Renal pelvis (tissue), 12 donors: ENCODE measurements at places on chromosomes 12 and 14.

DNA sequence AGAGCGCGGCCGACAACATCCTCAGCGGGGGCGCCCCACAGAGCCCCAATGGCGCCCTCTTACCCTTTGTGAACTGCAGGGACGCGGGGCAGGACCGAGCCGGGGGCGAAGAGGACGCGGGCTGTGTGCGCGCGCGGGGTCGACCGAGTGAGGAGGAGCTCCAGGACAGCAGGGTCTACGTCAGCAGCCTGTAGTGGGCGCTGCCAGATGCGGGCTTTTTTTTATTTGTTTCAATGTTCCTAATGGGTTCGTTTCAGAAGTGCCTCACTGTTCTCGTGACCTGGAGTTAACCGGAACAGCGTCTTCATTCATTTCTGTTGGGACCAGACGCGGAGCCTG is 103.8 kb upstream of the FKBP4 start:
- DNase-seq = peak; percentile 57

GRCh38 chr12:3493043-3493858 is 2.2 kb downstream of the PRMT8 start:
- DNase-seq = no peak

- no peak for DNase-seq
Measured at GRCh38 chr12:46460682-46461210, 88.2 kb upstream of the SLC38A2 start.

GRCh38 chr12:93938931-93939330 is 209.4 kb upstream of the PLXNC1 start:
- no peak for DNase-seq

GRCh38 chr14:76430017-76430416 is 54.1 kb downstream of the ESRRB start:
- no peak for DNase-seq

GRCh38 chr12:96099986-96100385 is 64.6 kb upstream of the LTA4H start:
- DNase-seq = no peak

GRCh38 chr12:122850695-122851350 is 15.6 kb downstream of the HIP1R start:
- no peak for DNase-seq

DNA sequence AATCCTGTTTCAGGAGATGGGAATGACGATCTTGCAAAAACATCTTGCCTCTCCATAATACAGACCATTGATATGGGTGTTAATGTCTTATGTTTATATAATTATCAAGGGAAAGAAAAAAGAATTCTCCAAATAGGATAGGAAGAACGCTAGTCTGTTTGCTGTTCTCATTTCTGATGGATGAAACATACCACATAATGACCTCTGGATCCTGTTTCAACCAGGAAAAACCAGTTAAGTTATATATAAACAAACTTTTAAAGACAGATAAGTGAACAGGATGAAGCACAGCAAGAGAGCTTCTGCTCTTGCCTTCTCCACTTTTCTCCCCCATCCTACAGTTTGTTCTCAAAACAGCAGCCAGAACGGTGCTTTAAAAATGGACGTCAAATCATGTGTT is 27.8 kb downstream of the COQ6 start:
- DNase-seq = no peak

GRCh38 chr14:50578433-50578832 is 18.5 kb downstream of the ATL1 start:
- DNase-seq = no peak

DNA sequence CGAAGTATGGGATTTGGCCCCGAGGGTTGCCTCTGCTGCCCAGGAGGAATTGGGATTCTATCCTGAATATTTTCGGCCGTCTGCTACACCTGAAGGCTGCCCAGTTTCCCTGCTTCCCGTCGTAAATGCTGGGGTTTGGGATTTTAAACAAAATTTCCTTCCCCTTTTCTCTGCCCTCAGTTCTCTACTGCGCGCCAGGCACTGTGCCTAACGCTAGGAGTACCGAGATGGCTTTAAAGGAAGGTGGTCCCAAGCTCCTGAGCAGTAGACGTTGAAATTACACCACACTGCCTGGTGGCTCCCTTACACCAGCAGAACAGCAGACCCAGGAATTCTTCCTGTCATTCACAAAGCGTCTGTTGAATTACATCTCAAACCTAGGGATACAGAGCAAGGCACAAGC is 566 bp upstream of the PRDM4 start:
- DNase-seq = no peak

DNA sequence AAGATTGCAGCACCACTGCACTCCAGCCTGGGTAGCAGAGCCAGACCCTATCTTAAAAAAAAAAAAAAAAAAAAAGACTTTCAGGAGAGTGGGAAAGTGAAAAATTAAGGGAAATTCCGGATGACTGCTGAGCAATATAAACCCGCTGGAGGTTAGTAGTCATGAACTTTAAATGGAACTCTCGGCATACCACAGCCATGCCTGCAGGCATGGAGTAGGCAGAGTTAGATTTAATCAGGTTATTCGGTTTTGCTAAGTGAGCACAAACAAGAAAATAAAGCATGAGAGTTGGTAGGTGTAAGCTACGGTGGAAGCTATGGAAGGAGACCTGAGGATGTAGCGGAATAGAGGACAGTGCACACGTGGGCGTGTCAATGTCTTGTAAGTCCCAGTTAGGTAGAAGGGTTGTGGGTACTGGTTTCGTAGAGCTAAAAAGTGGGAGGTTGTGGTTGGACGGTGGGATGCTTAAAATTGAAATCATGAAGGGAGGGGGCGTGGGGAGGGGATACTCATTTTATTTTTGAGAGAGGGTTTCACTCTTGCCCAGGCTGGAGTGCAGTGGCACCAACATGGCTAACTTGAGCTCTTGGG is 11.8 kb upstream of the TUBA1C start:
- peak; percentile 44 for DNase-seq

- no peak for DNase-seq
Measured at GRCh38 chr14:76136476-76137110, 15.1 kb upstream of the GPATCH2L start.

DNA sequence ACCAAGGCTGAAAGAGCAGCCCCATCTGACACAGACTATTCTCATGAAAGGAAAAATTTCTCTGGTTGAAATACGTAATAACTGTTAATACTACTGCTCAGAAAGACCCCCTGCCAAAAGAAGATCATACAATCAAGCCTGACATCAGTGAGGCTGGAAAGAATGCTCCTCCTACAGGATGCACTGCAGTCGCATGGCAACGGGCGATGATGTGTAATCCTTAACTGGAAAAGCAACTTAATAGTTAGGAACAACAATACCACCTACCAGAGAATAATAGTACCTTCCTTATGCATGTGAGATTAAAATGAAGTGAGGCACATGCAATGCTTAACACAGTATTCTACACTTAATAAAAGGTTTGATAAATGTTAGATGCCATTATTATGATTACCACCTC is 1.2 kb upstream of the GOLGA5 start:
- no peak for DNase-seq

GRCh38 chr14:92848887-92849286 is 54.8 kb downstream of the GOLGA5 start:
- DNase-seq = peak; percentile 22

DNA sequence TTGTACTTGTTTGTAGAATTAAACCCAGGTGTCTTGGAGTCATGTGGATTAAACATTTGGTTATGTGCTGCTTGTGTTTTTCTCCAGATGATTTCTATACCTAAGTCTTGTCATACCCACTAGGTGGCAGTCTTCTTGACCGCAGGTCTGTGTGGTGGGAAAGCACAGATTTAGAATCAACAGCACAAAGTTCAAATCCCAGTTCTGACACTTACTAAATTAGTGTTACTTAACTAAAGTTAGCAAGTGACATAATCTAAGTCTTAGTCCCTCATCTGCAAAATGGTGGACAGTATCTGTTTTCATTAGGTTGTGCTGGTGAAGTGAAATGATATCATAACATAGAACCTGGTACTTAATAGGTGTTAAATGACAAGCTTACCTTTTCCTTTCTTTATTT is 151.0 kb upstream of the ARHGAP5 start:
- DNase-seq = no peak

- no peak for DNase-seq
Measured at GRCh38 chr12:93183940-93184671, 193.6 kb upstream of the NUDT4 start.

DNA sequence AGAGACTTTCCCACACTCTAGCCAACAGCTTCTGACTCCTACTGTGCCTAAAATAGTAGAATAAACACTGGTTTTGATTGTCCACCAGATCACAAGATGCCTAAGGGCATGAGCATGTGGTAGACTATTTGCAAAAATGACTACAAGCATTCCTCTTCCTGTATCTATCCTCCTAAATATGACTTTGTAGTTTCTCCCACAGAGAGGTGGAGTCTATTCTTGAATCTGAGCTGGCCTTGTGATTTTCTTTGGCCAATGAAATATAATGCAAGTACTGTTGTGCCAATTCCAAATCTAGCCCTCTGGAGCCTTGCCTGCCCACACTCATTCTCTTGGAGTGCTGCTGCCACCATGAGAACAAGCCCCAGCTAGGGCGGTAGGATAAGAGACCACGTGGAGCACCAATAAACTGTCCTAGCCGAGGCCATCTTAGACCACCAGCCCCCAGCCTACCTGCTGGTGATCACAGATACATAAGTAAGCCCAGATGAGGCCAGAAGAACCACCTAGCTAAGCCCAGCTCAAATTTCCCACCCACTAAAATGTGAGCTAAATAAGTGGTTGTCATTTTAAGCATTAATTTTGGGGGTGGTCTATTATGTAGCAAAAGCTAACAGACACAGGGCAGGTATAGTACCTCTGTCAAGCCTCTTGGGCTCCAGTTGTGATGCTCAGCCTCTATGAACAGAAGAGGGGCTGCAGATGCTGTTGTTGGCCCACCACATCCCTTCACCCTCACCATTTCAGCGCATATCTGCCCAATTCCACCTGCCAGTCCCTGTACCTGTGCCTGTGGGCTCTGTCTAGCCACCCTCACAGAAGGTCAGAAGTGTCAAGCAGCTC is 17.9 kb downstream of the ZFP36L1 start:
- no peak for DNase-seq

GRCh38 chr14:39474416-39474911 is 42.2 kb upstream of the FBXO33 start:
- no peak for DNase-seq
